ENCODE measurements at places on chromosomes 3 and 15.

DNA sequence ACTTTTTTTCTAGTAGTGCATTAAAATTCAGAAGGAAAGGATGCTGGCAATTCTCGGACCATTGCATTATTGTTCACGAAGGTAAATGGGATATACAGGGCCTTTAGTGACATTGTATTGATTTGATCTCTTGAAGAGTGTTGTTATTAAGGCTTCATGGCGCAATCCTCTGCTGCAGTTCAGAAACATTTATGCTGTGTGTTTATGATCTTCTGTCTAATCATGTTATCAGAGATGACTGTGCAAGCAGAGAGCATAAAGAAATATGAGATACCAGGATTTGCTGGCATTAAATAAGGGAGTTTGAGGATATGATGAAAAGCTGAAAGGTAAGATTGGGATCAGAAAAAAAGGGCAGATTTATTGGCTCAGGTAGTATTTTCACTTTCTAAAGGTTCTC lies 180.6 kb downstream of the EPHA6 start:
- no peak for DNase-seq

- no peak for DNase-seq
These were observed 326.6 kb downstream of the MAGI1 start for GRCh38 chr3:65712140-65712539.

DNA sequence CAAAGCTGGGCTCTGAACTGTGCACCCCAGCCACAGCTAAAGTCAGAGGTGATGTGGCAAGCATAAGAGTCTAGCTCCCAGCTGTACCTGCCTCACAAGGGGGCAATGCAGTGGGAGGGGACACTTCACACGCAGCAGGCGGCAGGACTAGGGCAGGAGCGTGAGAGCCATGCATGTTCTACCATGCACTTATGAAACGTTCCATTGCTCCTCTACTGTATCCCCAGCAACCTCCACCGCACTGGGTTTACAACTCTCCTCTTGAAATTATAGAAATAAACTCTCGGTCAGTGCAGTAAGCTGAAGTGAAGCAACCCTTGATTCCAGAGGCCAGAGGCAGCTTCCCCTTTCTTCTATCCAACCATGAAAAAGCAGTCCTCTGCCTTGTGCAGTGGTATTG lies 298.6 kb upstream of the STT3B start:
- no peak for DNase-seq

DNA sequence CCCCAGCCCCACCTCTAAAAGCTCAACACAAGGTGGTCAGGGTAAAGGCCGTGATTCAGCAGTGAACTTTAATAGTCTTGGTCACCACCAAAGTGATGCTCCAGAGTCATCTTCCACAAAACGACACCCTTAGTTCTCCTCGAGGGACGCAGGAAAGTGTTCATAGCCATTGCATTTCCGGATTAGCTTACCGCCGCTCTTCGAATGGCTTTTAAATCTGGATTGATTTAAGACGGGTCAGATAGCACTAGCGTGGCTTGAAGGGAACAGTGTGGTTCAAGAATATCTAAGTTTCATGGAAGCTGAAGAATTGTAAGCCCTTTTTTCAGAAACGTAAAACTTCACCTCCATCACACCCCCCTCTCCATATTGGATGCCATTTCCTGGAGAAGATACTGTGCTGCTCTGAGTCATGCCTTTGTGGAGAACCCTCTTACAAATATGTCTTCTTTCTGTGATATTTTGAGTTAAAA lies 829 bp downstream of the RNF7 start:
- no peak for DNase-seq
